ENCODE measurements at places on chromosomes 12 and 14.

- no peak for DNase-seq
These were observed 33.0 kb upstream of the VWF start for GRCh38 chr12:6157482-6157881.

GRCh38 chr14:51129130-51129529 lies 34.2 kb upstream of the TRIM9 start:
- peak; percentile 20 for DNase-seq

- DNase-seq, result no peak
These were observed 1.5 kb upstream of the NANOG start for GRCh38 chr12:7787574-7788293.

- no peak for DNase-seq
These were observed 238.9 kb downstream of the EMP1 start for GRCh38 chr12:13435235-13435933.

GRCh38 chr14:24052656-24053547 lies 1.1 kb downstream of the CARMIL3 start:
- no peak for DNase-seq

DNA sequence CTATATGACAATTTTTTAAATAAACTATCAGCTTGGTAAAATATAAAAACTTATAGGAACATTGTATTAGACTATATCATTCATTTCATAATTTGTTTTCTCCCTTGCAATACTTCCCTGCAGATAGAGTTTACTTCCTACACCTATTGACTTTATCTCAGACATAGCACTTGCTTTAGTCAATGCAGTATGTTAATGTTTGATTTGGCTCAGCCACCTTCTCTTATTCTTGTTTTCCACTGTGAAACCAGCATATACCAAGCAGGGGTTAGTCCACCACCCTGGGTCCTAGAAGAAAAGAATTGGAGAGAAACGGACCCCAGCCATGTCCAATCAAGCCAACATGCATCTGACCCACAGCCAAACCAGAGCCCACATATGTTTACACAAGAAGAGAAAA lies 10.4 kb upstream of the SOX5 start:
- no peak for DNase-seq

DNA sequence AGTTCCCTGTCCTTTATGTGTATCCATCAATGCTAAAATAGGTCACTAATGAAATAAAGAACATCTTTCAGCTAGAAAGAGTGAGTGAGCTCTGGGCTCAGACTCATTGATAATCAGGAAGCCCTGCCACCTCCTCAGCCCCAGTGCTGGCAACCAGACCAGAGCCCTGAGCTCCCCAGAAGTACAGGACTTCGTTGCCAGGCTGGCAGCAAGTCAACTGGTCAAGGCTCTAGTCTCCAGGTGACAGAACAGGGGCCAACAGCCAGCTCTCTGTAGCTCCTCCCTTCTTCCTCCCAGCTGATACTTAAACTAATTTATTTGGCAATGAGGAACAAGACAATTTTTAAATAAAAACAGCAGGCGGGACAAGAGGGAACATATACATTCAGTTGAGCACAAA lies 145.3 kb downstream of the EGLN3 start:
- DNase-seq, result no peak

- DNase-seq, result no peak
These were observed 769 bp upstream of the ZNF740 start for GRCh38 chr12:53179687-53180219.

DNA sequence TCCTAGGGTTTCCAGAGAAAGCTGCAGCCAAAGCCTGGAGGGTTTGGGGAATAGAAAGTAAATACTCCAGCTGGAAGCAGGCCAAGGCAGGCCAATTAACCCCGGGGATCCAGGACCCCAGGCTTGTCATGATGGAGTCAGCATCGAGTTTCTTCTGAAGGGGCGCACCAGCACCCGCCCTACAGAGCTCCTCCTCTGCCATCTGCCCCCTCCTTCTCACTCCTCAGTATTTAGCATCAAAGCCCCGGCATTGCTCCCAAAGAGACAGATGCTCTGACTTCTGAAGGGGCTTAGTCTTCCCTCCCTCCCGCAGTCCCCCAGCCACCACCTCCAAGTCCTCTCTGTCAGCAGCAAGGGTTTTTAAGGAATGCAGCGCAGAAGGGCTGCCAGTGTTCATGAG lies 285.1 kb upstream of the NOS1 start:
- DNase-seq, result no peak

DNA sequence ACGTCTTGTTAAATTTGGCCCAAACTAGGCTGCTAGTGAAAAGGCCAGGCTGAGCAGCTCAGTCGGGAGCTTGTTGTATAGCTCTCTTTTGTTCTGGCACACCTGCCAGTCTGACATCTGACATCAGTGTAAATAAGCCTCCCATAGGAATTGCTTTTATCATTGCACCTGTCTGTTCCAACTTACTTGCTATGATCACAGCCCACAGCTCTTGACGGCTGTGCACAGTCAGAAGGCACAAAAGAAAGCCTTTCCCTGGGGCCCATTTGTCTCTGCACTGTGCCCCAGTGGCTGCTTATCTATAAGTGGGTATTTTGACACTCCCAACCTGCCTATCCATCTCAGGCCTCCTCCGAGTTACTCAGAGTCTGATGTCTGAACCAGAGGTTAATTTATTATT lies 324.5 kb downstream of the NUAK1 start:
- DNase-seq, result peak; percentile 53

DNA sequence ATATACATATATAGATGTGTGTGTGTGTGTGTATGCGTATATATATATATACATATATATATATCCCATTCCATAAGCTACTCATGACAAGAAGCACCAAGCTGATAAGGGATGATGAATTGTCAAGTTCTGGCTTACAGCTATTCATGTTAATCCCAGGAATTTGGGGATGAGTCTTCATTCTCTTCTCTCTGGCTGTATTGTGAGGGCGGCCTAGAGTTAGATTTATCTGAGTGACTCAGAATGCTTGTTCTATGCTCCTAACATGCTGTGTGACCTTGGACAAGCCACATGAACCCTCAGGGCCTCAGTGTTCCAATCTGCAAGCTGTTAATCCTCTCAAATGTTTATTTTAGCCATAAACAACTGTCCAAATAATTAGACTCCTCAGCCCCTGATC lies 749.0 kb downstream of the MED13L start:
- no peak for DNase-seq

GRCh38 chr14:77864085-77864484 lies 64.2 kb downstream of the ADCK1 start:
- DNase-seq, result no peak

- no peak for DNase-seq
These were observed 9.4 kb downstream of the AKT1 start for GRCh38 chr14:104786091-104786586.

- DNase-seq, result no peak
These were observed 485.8 kb downstream of the VRK1 start for GRCh38 chr14:97283005-97283403.

DNA sequence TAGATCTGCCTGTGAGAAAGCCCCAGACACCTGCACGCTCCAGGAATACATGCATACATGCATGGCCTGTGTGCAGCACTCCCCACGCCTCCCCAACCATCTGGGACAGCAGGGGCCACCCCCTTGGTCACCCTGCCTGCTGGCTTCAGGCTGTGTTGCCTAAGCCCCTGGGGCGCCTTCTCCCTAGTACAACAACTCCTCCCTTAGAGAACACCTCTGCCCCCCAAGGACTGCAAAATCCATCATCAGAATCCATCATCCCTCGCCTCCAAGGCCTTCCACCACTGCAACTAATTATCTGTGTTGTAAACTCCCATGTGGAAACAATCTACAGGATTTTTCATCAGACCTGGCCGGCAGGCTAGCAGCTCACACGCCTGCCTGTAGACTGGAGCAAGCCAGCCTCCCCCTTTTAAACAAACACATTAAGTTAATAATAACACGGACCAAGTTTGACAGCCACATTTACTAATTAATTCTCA lies 36.8 kb downstream of the ZFP36L1 start:
- DNase-seq, result no peak

DNA sequence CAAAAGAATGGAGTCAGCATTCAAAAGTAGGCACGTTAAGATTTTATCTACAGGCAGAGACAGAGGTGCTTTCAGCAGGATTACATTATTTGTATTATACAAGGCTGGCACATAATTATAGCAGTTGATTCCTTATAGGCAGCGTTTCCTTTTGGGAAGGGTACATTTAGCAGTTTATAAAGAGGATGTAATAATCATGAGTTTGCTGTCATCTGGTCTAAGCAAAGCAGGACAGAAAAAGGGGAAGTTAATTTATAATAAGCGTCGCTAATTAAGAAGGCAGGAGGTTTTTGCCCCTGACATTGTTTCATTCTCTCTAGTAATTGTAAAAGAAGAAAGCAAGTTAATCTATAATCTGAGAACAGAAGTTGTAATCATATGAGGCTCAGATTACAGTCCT lies 259.9 kb upstream of the MDGA2 start:
- no peak for DNase-seq

DNA sequence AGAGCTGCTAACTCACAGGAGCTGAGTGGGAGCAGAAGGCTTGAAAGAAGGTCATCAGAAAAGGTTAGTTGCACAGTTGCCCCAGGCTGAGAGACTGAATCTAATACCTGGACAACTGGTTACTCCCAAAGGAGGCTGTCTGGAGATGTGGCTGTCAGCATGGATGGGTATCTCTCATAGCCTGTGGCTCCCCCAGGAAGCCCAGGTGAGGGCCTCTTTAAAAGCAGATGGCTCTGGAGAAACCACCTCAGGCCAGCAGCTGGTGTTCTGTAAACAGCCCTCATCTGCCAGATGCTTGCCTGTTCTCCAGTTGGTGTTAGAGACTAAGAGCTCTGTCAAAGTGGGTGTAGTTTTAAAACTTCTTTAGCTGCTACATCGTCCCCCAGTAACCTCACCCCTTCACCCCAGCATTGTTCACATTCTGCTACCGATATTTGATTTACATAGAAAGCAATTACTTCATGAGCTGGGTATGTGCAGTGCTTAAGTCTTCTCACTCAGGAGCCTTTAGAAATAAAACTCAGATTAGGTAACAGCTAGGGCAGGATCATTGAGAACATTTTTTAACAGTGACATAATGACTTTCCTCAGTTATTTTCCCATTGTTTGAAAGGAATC lies 25.8 kb downstream of the DACT1 start:
- DNase-seq, result peak; percentile 51

DNA sequence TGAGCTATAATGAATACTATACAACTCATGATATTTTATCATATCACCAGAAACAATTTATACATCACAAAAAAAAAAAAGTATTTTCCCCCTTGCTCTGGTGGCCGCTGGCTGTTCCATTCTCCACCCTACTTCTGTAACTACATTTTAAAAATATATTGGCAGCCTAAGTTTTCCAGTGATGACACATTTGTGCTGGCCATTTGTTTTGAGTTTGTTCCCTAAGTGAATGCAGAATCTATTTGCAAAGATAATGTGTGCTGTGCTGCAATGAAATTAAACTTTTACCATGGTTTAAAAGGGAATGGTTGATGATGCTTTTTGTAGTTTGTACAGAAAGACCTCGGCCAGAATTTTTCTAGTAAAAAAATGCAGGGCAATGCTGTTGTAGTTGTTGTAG lies 1092.8 kb downstream of the TMTC2 start:
- no peak for DNase-seq

GRCh38 chr14:21868442-21869046 lies 194.9 kb upstream of the OR4E1 start:
- peak; percentile 21 for DNase-seq

DNA sequence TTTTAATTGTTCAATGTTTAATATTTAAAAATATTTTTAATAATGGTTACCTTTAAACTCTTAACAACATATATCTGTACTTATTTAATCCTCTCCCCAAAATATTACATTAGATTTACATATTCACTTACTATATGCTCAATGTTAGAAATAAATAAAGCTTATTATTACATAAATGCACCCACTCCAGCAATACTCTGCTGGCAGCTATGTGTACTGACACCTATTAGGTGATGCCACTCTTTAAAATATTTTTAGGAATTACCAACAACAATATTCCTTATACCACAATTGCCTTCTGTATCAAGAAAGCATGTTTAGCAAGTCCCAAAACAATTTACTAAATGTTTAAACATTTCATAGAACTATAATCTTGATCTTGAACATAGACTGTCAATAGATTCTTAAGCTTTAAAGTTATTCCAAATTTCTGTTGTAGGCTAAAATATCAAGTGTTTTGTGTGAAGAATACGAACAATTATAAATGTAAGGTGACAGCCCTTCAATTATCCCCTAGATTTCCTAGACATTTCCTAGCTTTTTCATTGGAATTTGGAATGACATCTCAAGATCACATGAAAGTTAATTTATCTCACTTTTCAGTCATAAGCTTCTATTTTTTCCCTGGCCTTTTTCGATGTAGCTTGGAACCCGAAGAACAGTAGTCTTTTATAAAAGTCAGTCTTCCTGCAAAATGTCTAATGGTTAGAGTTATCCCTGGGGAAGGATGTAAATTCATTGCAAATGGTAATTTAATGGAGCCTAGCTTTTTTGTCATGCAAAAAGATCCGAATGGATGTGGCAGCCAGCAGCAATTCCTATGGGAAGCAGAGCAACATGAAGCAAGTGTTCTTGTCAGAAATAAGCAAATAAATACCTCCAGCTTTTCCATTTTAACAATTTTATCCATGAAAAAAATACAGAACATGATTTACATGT lies 907.5 kb upstream of the ATXN7L3B start:
- DNase-seq, result no peak

DNA sequence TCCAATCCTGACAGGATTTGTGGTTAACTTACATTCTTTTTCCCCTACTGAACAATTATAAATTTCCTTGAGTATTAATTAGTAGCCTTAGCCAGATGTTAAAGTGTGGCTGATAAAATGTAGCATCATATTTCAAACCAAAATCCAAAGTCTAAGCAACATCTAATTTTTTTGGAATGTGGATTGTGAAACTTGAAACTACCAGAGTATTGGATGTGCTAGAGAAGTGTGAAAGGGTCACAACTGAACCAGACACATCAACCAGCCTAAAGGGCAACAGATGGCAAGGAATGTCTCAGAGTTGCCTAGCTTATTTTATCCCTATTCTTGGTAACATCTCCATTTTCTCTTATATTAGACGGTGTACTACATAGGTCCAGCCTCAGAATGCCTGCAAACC lies 153.1 kb upstream of the DCN start:
- DNase-seq, result no peak

DNA sequence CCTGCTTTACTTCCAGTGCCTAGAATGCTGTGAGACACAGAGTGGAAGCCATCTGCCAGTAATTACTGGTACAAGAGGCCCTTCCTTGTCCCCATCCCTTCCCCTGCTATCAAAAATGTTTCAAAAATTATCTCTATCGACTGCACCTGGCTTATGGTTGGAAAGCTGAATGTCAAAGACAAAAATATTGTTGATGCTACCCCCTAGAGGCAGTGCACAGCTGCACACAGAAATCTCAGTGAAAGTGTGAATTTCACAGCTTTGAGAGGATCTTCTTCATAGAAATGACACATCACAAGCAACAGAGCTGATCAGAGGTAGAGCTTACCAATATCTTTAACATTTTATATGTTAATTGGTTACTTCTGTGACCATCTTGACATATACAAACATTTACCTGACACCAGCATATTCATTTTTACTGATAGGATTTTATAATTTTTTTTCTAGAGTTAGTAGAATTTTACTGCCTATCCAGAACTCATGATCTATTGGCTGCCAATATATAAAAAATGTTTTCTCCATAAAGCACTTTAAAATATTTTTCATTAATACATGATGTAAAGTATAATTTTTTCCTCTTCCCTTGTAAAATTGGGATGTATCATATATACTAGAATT lies 138.0 kb downstream of the AACS start:
- DNase-seq, result peak; percentile 31

GRCh38 chr12:52907092-52907810 lies 2.4 kb upstream of the KRT8 start:
- DNase-seq, result no peak

- no peak for DNase-seq
These were observed 35.4 kb upstream of the SPPL3 start for GRCh38 chr12:120939523-120939922.

All from SK-N-DZ (cell line).